Left renal pelvis (tissue), 4 donors: ENCODE measurements at places on chromosomes 2 and 18. TPM values are rescaled to one million over a fixed set of nuclear protein-coding genes. Genes with fewer than 3 reads are reported as not detected.

GRCh38 chr2:170155723-170156253 is 22.2 kb upstream of the MYO3B start:
- no peak for DNase-seq

GRCh38 chr2:182895169-182895568 is 28.7 kb upstream of the FRZB start:
- DNase-seq = no peak

GRCh38 chr18:60020107-60020925 is 120.5 kb downstream of the PMAIP1 start:
- no peak for DNase-seq

DNA sequence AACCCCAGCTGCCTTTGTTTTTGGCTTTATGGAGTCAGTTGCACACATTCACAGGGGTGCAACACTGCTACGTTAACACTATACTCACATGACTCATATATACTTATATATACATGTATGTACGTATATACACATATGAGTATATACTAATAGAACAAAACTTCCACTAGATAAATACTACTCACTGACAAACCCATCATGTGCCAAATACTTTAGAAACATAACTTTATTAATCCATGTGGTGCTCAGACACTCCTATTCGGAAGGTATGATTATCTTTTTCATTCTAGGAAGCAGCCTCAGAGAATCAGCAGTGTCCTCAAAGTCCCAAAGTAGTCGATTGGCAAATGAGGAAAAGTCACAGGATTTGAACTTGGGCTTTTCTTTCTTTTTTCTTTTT is 7.9 kb downstream of the PMAIP1 start:
- no peak for DNase-seq

DNA sequence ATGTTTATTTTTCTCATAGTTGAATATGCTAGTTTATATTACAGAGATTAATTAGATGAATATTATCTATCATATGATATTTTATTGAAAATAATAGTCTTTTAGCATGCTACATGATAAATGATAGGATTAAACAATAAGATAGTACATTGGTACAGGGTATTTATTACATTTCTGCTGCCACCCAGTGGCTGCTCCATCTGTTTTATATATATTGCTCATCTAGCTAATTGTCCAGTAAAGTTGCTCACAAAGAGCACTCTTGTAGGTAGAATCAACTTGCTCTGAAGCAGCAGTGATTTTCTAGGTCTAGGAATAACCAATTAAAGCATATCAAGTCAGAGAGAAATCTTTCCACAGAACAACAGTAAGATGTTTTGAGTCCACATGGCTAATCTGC is 183.3 kb downstream of the ASXL3 start:
- peak; percentile 11 for DNase-seq

DNA sequence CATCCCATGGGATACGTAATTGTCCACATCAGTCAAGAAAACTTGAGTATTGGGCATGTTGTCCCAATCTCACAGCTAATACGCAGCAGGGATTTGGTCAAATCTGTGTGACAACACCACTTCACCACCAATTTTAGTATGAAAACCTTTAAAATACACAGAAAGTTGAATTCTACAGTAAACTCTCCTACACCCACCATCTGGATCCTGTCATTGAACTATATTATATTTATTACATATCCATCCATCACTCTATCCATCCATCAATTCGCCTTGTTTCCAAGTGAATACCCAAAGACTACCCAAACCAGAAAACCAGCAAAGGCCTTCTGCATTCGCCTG is 846 bp upstream of the FKBP7 start:
- no peak for DNase-seq

GRCh38 chr18:36559149-36559857 is 261.8 kb downstream of the FHOD3 start:
- no peak for DNase-seq

DNA sequence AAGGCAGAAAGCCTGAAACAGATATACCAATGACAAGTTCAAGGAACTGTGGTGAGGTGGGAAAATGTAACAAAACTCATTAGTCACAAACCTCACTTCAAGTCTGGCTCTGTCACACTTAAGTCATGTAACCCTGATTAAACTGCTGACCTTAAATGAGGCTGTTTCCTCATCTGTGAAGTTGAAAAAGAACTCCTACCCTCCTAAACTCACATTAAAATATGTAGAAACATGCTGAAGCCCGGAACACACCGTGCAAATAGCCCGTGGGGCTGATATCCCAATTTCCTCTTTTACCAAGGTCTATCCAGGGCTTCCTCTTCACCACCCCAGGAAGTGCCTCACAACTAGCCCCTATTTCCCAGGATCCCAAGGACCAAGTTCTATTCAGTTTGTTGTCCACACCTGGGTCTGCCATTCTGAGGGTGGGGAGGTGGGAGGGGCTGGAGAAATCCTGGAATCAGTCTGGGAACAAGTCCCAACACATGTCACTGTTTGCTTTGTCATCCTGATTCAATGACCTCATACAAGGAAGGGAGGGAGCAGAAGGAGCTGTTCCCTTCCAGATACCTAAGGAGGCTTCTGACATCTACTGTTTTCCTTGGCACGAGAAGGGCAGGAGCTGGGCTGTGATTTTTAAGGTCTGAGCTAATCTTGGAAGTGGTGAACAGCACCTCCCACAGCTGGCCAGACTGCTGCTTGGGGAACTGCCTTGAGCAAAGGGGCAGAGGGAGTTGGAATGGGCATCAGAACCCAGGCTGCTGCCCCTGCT is 42.3 kb downstream of the SLC4A1AP start:
- DNase-seq = no peak

- no peak for DNase-seq
Observed at GRCh38 chr2:209900638-209901037, 101.8 kb upstream of the RPE start.

DNA sequence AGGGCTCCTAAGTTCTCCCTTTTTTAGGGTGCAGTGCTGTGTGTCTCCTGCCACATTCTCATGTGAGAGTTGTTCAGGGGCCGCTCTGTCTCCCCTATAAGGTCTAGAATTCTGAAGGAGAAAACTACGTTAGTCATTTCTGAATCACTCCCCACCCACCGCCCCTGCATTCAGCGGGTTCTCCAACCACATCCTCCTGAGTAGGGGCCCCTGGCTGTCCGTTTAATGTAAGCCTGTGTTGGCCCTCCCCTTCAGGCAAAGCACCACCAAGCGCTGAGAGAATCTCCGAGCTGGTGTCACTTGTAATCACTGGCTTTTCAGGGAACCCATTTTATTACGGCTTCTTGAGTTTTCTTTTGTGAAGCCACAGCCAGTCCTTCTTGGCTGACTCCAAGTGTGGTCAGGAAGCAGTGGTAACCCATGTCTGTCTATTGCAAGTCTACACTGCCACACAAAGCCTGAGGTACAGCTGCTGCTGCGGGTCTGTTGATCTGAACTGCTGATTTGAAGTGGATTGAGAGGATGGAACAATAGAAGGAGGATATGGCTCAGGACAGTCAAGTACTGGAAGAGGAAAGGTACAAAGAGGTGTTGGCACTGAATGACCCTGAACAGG is 16.9 kb downstream of the LCT start:
- DNase-seq = no peak

DNA sequence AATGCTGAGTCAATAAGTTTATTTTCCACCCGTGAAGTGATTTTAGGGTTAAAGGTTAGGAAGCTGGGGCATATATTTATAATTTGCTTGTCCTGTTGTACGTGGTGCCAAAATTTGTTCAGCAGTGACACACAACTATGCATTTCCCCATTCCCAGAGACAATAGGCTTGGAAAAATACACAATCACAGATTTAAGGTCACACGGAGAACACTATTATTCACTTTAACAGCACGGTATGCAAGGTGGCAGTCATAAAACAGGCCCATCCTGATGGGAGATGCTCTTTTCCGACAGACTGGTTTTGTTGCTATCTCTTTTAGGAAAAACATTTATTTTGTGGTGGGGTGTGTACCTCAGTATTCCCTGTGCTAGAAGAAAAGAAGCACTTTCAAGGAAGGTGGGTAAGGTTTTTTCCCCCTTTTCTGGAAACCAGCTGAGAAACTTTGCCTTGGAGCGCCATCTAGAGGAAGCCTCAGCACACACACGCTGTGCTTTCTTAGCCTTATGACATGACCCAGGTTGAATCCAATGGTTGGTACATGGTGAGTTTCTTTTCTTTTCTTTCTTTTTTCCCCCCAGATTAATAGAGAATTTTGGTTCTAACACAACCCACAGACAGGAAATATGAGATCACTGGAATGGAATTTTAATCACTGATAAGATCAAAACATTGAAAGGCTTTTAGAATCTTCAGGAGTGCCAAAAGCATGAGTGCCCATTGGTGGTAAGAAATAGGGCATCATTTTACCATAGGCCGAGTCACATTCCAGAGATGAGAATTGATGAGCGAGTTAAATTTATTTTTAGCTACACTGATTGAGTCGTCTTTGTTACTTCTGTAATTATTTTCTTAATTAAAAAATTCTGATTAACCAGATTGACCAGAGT is 332.1 kb downstream of the AGPS start:
- DNase-seq = no peak

- DNase-seq = peak; percentile 42
Observed at GRCh38 chr18:37322492-37323035, 243.0 kb downstream of the CELF4 start.

DNA sequence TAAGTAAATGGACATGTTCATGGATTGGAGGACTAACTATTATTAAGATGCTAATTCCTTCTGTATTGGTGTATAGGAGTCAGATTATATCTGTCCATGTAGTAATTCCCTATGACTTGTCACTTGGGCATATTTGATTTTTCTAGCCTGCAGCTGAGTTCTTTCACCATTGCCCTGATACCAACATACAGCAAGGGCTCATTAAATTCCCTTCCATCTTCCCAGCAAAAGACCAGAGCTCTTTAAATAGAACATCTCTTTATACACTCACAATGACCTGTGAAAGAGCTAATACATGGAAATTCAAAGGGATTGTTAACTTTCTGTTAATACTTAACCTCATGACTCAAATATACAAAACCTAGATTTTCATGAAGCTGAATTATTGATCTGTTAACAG is 492.3 kb upstream of the VRK2 start:
- DNase-seq = no peak

GRCh38 chr2:181317511-181317910 is 139.7 kb upstream of the ITGA4 start:
- no peak for DNase-seq

DNA sequence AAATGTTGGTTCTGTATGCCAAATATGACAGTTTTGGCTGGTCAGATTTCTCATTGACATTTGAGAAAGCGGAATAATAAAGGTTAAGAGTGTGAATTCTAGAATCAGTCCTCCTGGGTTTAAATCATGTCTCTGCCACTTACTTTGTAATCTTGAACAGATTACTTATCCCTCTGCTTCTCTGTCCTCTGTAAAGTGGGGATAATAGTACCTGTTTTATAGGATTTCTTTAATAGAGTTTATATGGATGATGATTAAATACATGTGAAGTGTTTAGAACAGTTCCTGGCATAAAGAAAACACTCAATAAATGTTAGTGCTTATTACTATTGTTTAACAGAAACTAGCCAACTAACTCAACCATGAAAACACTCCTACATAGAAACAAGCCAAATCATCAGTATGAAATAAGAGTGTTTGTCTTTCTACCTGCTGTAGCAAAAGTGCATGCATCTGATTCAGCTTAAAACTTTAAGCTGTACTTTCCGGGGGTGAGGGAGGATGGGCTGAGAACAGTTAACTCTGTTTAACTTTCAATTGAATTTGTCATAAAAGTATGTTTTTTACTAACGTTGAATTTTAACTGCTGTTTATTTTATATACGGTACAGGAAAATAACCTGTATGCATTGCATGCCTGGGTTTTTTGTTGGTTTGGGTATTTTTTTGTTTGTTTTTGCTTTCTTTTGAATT is 6.8 kb downstream of the HTR2B start:
- no peak for DNase-seq

- no peak for DNase-seq
Observed at GRCh38 chr2:54336977-54337255, 80.9 kb upstream of the TSPYL6 start.

GRCh38 chr18:12422936-12423335 is 15.2 kb downstream of the PRELID3A start:
- no peak for DNase-seq

KLHL14 gene
- polyA plus RNA-seq = 7.6 TPM

CTLA4 gene
- polyA plus RNA-seq = not detected

CFAP221 gene
- 32.3 TPM for polyA plus RNA-seq

REEP1 gene
- 4.0 TPM for polyA plus RNA-seq

PTGR3 gene
- polyA plus RNA-seq = 40.6 TPM
